Astrocyte of the spinal cord (primary cell): ENCODE measurements at places on chromosomes 16 and 17.

GRCh38 chr16:81283044-81283443, 31.7 kb upstream of the GAN start:
- DNase-seq, result no peak

DNA sequence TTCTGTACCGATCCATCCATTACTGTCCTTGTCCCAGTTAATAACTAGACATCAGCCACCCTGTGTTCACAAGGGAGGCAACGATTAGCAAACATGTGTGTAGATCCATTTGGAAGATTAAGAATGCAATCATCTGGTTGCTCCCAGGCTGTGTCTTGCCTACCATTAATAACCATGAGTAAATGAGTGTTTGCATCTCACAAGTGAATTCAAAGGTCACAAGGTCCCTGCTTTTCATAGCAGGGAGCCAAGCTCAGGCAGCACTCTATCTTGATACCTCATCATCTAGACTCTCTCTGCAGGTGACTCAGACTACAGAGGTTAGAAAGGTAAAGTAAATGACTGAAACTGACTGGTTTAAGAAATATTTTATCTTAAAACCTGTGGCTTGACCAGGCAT, 25.3 kb downstream of the VWA3A start:
- DNase-seq, result no peak

GRCh38 chr16:57190136-57190535, 4.0 kb downstream of the RSPRY1 start:
- no peak for DNase-seq

DNA sequence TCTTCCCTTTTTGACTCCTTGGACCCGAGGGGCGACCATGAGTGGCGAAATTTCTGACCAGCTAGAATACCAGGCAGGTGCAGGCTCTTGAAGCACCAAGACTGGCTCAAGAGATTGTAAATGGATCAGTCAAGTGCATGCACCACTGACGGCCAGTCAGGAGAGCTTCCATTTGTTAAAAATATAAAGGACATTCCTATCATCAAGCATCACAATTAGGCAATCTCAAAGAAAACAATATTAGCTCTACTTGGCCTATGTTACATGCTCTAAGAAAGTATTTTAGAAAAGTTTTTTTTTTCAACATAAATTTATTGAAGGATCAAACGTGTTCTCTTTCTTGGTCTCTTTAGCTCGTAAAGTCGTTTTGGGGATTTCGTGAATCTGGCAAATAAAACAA, 1.5 kb upstream of the PRKCA start:
- DNase-seq, result no peak

DNA sequence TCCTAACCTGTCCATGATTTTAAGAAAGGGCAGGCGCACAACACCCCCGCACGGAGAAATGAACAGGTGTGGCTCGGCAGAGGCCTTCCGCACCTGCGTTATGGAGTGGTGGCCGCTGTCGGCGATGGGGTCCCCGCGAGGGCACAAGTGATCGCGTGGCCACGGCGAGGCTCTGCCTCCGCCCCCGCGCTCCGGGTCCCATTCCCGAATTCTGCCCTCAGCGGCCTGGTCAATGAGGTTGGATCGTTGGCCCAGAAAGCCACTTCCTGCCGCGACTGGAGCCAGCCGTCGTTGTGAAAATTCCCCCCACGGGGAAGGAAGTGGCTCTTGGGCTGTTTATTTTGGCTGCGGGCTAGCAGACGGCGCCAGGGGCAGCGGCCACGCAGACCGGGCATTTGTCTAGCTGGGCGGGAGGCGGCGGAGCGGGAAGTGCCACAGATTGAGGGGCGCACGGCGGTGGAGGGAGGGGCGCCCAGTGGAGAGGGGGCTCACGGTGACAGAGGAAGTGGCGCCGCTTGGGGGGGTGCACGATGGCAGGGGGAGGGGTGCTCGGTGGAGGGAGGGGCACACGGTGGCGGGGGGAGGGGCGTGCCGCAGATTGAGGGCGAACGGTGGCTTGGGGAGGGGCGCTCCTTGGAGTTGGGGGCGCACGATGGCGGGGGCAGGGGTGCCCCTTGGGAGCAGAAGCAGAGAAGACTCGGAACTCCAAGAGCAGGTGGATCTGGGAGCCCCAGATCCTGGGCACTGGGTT, 25.0 kb downstream of the MRC2 start:
- peak; percentile 69 for DNase-seq

GRCh38 chr16:12559714-12560113, 244.0 kb downstream of the CPPED1 start:
- DNase-seq, result no peak

- DNase-seq, result peak; percentile 15
Observed at GRCh38 chr17:60525328-60525684, 736 bp downstream of the APPBP2 start.
